ENCODE measurements at places on chromosomes 12 and 14. TPM values are rescaled to one million over a fixed set of nuclear protein-coding genes. Genes with fewer than 3 reads are reported as not detected.

Gene EML5
- total RNA-seq, result under 0.01 TPM

Gene ADAMTS20
- not detected for total RNA-seq

Gene ARF3
- 38.1 TPM for total RNA-seq

Gene TAS2R9
- total RNA-seq, result 0.19 TPM

Gene REP15
- 2.7 TPM for total RNA-seq

Gene LRIG3
- total RNA-seq, result 16.4 TPM

Gene HOXC13
- total RNA-seq, result not detected

Gene FOXN3
- 8.5 TPM for total RNA-seq

Gene DLST
- total RNA-seq, result 62.0 TPM

Gene TMEM30B
- 2.4 TPM for total RNA-seq

All from aortic smooth muscle cell (primary cell).